GM12892 (cell line): ENCODE measurements at places on chromosomes 13 and 19.

- no peak for DNase-seq
Observed at GRCh38 chr13:66377569-66377968, 852.6 kb downstream of the PCDH9 start.

DNA sequence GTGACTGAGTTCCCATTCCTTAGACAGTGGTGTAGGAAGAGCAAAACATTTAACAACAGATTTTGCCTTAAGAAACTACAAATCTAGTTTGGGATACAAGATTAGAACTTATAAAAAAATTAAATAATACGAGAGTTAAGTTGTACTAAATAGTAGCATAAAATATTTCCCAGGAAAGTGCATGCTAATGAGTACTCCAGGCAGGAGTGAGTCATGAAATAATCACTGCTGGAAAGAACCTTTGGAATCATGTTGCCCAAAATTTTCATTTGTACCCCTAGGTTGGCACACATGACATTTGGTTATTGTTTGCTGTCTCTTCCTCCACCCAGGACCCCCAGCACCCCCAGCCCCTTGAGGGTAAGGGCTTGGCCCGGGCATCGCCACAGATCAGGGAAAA lies 26.3 kb upstream of the KL start:
- no peak for DNase-seq

DNA sequence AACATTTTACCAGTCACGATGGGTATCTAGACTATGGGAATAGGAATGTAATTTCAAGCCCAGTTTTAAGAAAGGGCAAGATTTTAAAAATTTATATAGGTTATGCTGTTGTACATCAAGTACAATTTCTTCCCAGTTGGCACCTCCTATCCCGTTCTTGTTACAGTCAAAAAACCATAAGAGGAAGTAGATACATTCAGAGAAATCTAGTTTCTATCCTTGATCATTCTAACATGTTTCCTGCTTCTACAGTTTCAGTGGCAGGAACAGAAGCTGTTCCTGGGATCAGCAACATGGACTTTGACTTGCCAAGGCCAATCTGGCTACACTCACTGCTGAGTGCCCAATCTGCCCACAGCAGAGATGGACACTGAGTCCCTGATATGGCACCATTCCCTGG lies 14.7 kb upstream of the FPR3 start:
- DNase-seq = no peak

GRCh38 chr13:22128441-22129408 lies 457.9 kb downstream of the FGF9 start:
- DNase-seq = no peak

DNA sequence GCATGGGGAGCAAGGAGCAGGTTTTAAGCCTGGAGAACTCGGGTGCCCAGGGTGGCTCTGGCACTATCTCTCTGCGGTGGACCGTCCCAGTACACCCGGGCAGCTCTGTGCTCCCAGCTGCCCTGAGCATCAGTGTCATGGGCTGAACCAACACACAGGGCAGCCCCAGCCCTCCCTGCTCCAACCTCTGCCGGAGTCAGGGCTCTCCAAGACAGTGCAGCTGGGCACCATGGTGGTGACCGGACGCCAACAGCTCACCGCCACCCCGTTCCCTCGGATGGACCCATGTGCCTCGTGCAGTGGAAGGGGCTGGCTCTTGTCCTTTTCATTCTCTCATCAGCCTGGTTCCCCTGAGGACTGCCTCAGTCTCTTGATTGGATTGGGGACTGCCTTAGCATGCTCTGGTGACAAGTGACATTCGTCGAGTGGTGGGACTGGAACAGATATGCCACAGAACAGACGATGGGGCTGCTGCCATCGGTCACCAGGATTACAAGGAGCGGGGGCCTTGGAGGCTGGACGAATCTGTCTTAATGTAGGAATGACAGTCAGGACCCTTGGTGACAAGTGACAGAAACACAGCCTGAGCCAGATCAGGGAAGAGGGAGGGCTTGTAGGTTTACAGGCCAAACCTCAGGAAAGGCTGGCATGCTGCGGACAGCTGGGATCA lies 25.7 kb upstream of the VSTM2B start:
- no peak for DNase-seq

DNA sequence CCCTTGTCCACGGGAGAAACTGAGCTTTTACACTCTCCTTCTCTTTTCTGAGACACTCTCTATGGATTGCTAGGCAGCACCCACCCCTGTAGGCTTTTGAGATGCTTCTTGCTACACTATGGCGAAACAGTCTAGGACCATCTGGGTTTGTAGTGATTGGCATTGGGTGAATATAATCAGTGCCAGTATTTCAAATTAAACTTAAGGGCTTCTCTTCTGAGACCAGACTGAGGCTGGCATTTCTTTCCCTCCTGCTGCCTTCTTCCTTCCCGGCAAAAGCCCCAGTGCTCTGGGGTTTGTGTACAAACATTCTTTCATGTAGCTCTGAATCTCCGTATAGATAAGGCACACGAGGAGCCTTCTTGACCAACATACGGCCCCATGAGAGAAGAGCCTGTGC lies 276.7 kb downstream of the SLC7A1 start:
- DNase-seq = no peak

DNA sequence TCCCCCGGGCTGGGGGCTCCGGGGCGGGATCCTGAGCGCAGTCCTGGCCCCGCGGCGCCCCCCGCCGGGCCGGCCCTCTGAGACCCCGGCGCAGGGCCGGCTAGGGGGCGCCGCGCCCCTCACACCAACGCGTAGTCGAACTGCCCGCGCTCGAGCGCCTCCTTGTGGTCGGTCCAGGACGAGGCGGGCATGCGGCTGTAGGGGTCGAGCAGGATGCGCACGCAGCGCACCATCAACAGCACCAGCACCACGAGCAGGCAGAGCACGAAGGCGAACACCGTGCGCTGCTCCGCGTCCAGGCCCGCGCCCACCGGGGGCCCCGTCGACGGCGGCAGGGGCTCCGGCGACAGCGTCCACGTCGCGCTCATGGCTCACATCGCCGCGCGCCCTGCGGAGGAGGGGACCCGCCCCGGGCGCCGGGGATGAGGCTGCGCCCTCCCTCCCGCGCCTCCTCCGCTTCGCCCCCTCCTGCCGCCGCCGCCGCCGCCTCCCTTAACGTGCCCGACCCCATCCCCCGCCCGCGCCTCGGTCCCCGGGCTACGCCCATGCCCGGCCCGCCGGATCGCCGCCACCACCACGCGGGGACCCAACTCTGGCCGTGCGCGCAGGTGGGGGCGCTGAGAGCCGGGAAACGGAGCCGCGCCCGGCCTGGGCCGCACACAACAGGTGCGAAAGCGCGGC lies 624 bp downstream of the CTXN1 start:
- peak; percentile 94 for DNase-seq

DNA sequence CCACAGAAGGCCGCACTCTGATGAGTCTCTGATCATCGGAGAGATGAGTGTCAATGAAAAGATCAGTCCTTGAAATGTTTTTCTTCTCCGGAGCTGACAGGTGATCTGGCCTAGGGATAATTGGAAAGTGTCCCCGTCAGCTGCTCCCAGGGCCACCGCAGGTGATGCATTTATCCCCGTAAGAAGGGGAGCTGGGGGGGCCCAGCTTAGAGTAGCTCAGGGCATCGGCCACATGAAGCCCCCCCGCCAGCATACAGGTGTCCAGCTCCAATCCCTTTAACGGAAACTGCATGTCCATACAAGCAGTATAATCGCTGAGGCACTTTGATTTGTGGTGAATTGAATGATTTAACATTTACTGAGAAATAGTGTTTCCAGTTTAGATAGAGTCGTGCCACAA lies 27.7 kb downstream of the ATP4B start:
- DNase-seq = no peak

- DNase-seq = no peak
Observed at GRCh38 chr13:71054358-71054757, 812.6 kb downstream of the DACH1 start.

DNA sequence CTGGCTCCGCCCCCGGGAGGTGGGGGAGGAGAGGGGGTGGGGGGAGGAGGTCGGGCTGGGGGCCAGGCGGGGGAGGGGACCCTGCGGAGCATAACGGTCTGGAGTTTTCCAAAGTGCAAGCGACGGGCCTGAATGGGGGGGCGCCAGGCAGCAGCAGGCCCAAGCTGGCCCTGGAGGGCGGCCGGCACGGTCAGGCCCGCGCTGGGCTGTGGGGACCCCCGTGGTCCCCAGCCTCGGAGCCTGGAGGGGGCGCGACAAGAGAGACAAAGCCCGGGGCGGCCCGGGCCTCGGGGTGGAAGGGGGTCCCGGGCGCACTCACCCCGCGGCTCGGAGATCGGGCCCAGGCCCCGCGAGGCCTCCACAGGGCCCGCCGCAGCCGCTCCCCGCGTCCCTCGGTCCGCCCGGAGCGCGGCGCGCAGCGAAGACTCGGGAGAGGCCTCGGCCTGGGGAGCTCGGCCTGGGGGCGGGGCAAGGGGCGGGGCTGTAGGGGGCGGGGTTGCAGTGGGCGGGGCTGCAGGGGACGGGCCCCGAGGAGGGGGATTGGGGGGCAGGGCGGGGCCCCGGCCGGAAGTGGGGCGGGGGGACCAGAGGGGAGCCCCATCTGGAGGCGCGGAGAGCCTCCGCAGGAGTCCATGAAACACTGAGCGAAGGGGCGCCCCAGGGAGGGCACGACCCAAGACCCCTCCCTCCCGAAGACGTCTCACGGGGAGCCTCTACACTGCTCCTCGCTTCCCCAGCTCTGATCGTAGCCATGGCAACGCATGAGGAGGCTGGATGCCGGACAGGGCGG lies 47.6 kb downstream of the PTPRS start:
- peak; percentile 85 for DNase-seq

DNA sequence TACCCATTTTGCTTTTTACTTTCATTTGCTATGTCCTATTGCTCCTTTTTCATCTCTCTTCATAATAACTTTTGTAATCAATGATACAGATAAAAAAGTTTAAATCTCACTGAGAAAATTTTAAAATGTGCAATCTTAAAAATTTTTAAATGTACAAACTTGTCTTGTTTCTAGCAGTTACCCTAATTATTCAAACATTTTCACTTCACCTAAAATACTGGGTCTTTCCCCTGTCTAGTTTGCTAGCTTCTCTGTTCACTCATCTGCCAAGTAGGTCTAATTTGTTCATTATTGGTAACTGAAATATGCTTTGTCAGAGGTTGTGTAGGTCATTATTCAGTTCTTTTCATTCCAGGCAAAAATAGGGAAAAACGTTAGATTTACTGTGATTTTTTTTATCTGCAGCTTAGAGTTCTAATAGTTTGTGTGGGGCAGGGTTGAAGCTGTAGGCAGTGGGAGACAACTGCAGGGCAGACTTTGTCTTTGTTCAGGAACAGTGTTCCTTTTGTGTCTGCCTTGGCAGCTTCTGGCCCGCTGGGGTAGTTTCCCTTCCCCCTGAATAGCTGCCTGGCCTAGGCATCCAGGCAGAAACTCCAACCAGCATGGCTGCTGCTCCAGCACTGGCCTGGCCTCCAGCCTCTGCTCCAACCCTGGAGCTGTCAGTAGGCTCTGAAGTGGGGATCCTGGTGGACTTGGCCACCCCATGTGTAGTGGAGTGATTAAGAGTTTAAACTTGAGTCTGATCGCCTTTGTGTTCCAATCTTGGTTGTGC lies 48.5 kb downstream of the WDFY2 start:
- DNase-seq = no peak

GRCh38 chr13:33879118-33879517 lies 61.2 kb downstream of the RFC3 start:
- DNase-seq = no peak

DNA sequence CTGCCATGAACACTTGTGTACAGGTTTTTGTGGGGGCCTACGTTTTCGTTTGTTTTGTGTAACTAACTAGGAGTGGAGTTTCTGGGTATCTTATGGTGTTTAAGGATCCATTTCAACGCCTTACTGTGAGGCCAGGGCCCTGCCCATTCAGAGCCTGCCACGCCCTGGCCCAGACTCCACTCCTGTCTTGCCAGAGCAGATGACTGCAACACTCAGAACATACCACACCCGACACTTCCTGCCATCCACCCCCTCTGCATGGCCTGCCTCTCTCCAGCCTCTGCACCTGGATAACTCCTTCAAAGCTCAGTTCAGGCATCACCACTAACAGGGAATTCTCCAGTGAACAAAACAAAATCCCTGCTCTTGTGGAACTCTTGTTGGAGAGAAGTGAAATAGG lies 43.2 kb downstream of the RGCC start:
- no peak for DNase-seq

GRCh38 chr19:51571599-51571998 lies 516 bp downstream of the ZNF175 start:
- DNase-seq = no peak

DNA sequence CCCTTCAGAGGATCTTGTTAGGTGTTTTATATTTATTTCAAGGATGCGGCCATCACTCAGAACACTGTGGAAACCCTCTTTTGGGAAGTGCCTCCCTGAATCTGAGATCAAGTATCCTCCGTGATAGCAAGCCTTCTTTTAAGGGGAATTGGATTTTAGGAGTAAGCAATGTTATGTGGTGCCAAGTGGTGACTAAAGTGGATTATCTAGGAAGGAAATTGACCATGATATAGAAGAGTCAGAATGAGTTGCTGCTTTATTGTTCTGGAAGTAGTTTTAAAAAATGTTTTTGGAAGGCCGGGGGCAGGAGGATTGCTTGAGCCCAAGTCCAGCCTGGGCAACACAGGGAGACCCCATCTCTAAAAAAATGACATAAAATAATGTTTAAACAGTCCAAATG lies 6.7 kb downstream of the ERCC5 start:
- DNase-seq = no peak

- no peak for DNase-seq
Observed at GRCh38 chr19:49949742-49950589, 11.0 kb downstream of the SIGLEC11 start.

- no peak for DNase-seq
Observed at GRCh38 chr19:49543032-49543431, 15.2 kb downstream of the RCN3 start.

- no peak for DNase-seq
Observed at GRCh38 chr13:110893571-110893970, 21.3 kb downstream of the ANKRD10 start.

- DNase-seq = no peak
Observed at GRCh38 chr13:40120288-40120687, 464.8 kb downstream of the COG6 start.

GRCh38 chr13:62626771-62627170 lies 1211.1 kb upstream of the PCDH20 start:
- no peak for DNase-seq

DNA sequence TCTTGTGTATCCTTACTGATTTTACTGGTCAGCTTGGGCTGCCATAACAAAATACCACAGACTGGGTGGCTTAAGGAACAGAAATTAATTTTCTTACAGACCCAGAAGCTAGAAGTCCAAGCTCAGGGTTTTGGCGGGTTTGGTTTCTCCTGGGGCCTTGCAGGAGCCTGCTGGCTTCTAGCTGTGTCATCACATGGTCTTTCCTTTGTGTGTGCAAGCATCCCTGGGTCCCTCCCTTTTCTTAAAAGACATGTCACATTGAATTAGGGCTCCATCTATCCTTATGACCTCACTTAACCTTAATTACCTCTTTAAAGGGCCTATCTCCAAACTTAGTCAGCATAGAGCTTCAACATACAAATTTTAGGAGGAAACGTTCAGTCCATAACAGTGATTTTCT lies 23.4 kb downstream of the UBAC2 start:
- DNase-seq = no peak
